Stimulated activated CD8-positive, alpha-beta memory T cell treated with anti-CD3 and anti-CD28 coated beads, Interleukin-4, amount 100 ng/mL, for 24 hours (primary cell): ENCODE measurements at places on chromosomes 2 and 18.

- DNase-seq, result no peak
Observed at GRCh38 chr18:49041435-49042245, 90.9 kb upstream of the SMAD7 start.

GRCh38 chr18:45039376-45039775 lies 358.7 kb downstream of the SETBP1 start:
- no peak for DNase-seq

- no peak for DNase-seq
Observed at GRCh38 chr2:178521304-178522150, 41.3 kb downstream of the PLEKHA3 start.

- DNase-seq, result no peak
Observed at GRCh38 chr2:100409975-100410647, 7.4 kb downstream of the CHST10 start.
